ENCODE measurements at places on chromosomes 2 and 18.

DNA sequence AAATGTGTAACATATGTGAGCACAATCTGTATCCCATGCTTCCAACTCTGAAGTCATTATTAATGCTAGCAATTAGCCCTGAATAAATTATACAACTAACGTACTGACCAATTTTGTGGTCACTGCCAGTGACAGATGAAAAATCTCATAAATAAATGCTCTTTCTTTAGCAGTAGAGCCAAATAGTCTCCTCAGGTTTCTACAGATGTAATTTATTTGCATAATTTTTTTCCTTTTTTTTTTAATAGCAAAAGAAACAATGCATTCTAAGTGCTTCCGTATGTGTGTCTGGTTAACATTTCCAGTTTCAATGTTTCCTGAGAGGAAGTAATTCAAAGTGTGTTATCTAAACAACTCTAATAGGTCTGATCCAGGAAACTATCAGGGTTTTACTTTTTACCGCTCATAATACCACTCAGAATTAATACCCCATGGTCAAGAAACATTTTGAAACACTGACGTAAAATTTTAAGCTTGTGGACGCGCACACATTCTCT is 108.4 kb downstream of the MEP1B start:
- DNase-seq, result no peak

GRCh38 chr2:15142069-15142689 is 419.0 kb downstream of the NBAS start:
- peak; percentile 81 for DNase-seq

- DNase-seq, result no peak
These were observed 146.0 kb downstream of the RHBDD1 start for GRCh38 chr2:226981791-226982326.

DNA sequence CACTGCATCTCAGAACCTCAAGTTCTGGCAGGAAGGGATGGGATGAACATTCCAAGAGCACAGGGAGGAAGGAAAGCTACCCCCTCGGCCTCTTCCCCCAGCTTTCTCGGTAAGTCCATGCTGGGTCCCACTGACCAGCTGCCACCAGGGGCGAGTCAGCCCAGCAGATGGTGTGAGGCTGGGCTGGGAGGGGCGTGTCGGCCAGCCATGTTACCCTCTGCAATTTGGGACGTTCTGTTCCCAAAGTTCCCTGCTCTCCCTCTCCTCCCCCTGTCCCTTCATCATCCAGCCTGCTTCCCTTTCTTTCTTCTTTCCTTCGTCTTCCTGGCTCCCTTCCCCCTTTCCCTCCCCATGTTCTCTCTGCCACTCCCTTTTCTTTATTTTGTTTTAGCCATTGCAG is 74.3 kb upstream of the TNP1 start:
- DNase-seq, result no peak

DNA sequence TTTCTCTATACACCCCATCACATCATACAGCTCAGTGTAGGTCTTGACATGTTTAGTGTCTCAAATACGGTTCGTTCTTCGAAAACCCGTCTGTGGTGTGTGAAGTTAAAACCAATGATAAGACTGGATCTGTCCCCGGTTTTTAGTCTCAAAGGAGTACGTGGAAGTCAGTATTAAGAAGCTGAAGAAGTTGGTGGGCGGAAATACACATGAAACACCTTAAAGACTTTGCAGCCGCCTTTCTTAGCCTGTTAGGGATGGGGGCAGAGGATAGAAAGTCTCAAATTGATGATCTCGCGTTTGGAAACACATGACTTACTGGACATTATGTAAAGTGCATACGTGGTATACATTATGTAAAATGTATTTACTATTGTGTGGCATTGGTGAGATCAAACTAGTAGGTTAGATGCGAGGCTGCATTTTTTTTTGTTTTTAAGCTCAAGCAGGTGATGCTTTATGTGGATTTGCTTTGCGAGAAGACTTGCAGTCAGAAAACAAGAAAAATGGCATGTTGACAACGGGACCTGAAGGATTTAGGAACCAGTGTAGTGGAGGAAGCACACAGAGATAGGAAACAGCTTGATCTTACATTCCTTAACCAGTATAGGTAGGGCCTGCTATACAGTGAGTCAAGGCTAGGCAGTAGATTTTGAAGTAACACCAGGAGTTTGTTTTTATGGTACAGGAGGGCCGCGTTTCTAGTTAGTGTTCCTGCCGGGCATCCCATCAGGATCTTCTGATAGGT is 1.2 kb downstream of the CNOT11 start:
- DNase-seq, result no peak

- no peak for DNase-seq
These were observed 710 bp downstream of the SEC11C start for GRCh38 chr18:59140302-59140885.

DNA sequence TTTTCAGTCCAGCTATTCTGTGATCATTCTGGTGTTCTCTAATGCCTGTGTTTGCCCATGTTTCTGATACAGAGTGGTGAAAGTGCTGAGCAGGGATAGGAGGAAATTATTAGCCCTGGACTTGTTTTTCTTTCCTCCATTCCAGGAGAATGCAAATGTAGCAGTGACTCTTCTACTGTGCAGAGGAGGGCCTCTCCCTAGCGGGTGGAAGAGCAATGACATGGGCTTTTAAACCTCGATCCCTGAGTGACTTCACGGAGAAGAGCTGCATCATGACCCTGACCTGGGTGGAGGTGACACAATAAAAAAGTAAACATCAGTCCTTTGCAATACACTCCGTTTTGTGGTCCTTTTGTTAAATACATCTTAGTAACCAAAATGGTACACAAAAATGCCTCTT is 68.0 kb upstream of the NETO1 start:
- DNase-seq, result no peak

DNA sequence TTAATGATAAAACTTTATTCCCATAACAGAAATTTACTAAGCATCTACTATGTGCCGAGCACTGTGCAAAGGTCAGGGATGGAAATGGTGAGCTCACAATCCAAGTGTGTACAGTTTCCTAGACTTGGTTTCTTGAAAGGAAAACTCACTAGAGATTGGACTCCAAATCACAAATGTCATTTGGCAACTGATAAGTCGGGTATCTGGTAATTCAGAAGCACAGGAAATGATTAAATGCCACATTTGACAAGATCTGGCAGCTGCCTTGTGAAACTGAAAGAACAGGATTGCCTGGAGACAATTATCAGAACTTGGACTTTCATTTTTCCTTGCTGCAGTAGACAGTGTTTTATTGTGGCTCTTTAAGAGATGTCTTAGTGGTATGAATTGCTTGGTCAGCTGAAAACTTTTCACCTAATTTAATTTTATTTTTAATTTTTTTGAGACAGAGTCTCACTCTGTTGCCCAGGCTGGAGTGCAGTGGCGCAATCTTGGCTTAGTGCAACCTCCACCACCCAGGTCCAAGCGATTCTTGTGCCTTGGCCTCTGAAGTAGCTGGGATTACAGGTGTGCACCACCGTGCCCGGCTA is 19.2 kb downstream of the ITGA6 start:
- DNase-seq, result no peak

DNA sequence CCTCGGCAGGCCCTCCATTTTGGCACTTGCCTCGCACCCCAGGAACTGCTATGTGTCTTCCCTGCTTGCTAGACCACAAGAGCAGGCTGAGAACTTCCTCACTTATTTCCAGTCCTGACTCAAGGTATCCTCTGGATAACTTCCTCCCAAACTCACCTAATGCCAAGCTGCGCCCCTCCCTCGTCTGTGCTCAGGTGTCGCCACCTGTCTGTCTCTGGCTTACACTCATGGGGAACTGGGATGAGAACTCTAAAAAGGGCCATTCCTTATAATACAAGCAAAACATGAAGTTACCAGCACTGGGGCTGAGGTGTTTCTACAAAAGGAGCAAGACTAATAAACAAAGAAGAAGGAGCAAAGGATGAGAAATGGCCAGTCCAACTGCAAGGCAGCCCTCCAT is 191.5 kb upstream of the RMP24 start:
- DNase-seq, result no peak

DNA sequence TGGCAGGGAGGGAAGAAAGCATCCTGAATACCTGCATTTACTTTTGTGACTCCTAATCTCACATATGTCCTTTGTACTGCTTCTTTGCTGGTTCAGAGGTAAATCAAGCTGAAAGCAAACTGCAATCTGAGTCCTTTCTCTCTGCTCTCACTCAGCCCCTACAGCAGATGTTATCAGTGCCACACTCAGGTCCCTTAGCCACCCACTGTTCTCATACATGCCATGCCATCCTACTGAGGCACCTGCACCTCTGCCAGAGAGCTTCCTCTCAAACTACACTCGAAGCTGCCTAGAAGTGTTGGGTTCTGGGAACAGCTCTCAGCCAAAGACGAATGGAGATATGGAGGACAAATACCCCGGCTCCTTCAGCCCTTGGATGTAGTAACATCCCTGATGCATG is 244.5 kb downstream of the TXNL1 start:
- no peak for DNase-seq

- DNase-seq, result no peak
These were observed 234.1 kb upstream of the ID2 start for GRCh38 chr2:8447610-8448221.

GRCh38 chr2:174780856-174781255 is 16.6 kb upstream of the CHRNA1 start:
- DNase-seq, result no peak

- DNase-seq, result no peak
These were observed 300.1 kb upstream of the TRIB2 start for GRCh38 chr2:12416600-12416999.

DNA sequence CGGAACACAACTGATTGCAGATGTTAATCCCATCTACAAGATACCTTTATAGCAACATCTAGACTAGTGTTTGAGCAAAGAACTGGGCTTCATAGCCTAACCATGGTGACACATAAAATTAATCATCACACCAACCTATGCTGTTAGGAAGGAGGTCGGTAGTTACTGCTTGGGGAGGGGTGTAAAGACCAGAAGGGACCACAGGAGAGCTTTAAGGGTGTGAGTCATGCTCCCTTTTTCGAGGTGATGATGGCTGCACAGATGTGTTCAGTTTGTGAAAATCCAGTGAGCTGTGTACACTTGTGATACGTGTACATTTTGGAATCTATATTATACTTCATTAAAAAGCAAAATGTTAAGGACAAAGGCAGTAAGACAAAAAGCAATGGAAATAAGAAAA is 4.6 kb upstream of the SEH1L start:
- DNase-seq, result no peak

DNA sequence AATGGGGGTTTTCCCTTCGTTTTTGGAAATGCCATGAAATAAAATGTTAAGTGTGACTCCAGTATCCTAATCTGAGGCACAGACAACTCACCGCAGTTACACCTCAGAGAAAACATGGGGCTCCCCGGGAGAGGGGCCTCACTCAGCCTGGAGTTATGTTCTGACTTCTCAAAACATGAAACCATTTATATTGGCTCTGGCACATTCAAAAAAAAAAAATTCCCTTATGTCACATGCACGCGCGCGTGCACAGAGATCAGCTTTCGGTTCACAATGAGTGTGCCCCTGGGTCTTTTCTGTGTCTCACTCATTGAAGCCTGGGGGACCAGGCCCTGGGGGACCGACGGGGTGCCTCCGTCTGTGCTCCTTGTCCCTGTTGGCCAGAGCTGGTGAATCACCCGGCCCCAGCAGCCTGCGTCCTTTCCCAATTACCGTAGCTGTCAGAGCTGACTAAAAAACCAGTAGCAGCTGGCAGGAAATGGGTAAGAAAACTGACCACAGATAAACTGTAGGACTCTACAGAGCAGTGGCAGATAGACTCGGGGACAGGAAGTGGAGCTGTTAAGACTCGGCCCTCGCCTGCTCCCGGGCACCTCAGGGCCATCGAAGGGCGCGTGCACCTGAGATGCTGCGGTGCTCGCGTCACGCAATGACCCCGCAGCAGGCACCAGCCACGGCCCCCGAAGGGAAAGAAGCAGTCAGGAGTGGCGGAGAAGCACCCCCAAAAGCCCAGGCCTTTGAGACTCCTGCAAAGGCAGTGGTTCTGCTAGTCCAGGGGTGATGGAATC is 138.3 kb upstream of the ID2 start:
- DNase-seq, result peak; percentile 93

DNA sequence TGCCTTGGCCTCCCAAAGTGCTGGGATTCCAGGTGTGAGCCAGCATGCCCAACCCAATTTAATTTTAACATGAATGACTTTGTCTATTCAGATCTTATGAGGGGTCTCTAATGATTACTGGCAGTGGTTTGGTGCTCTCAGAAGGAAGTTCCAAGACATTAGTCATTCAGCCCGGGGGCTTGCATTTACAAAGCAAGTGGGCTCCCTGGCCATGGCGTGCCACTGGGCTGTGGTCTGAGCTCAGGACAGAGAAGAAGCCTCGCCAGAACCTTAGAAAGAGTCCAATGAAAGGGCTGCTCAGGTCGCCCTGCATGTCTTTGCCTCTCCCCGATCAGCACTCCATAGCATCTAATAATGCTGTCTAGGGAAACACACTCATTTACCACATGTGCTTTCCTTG is 182.6 kb upstream of the CHAC2 start:
- no peak for DNase-seq

- no peak for DNase-seq
These were observed 153.2 kb downstream of the WDPCP start for GRCh38 chr2:63435070-63435469.

DNA sequence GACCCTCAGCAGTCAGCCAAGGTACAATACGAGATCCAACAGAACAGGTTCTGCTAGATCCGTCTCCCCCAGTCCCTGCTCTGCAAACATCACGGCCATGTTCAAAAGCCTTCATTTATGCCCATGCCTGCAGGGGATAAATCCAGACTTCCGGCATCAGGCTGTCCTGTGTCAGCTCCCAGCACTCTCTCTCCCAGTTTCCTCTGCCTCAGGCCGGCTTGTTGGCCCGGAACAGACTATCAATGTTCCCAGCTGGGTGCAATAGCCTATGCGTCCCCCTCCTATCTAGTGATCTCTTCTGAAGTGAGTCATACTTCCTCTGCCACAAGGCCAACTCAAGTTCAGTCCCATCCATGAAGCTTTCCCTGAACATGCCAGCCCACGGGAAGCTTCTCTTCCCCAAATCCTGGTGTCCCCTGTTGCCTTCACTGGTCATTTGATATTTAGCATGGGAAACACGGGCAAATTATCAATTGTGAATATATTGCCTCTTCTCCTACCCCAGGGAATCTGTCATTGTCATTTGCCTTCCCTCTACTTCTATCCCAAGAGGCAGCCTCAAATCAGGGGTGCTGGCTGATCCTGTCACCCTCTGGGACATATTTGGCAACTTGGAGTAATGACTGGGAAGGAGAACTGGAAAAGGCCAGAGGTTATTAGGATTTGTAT is 51.1 kb downstream of the CAPN13 start:
- DNase-seq, result no peak

GRCh38 chr2:239193401-239193811 is 207.4 kb downstream of the HDAC4 start:
- DNase-seq, result no peak

All from GM06990 (cell line).